Kasumi-1 (cell line): ENCODE measurements at places on chromosomes 12 and 14.

GRCh38 chr14:60651086-60651795 lies 2.0 kb upstream of the SIX1 start:
- no peak for DNase-seq

DNA sequence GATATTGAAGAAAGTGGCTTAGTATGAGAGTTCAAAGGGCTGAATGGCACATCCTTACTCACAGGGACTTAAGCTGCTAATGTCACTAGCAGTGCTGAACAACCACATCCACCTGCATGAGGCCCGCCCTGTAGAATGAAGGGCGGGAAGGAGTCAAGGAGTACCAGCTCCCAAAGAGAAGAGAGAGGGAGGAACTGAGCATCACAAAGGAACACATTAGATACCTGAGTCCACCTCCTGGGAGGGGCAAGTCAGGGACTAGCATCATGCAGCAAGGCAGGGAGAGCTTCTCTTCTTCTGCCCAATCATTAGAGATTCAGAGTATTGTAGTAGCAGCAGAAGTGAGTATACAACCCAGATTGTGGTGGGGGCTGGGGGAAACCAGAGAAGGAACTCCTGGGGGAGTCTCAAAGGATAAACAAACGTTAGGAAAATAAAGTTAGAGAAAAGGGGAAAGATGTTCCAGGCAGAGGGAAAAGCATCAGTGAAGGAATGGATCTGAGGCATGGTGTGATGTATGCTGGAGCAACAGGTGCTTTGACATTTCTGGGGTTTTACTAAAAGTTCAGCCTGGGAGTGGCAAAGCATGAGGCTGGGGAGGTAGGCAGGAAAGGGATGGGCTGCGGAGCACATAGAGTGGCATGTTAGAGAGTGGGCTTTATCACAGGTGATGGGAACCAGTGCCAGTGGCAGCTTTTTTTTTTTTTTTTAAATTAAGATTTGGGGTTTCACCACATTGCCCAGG lies 21.0 kb upstream of the GRIP1 start:
- DNase-seq: no peak

- DNase-seq: no peak
Measured at GRCh38 chr14:55450987-55451386, 10.6 kb upstream of the TBPL2 start.

GRCh38 chr14:22386924-22387775 lies 201.9 kb downstream of the DAD1 start:
- peak; percentile 84 for DNase-seq

DNA sequence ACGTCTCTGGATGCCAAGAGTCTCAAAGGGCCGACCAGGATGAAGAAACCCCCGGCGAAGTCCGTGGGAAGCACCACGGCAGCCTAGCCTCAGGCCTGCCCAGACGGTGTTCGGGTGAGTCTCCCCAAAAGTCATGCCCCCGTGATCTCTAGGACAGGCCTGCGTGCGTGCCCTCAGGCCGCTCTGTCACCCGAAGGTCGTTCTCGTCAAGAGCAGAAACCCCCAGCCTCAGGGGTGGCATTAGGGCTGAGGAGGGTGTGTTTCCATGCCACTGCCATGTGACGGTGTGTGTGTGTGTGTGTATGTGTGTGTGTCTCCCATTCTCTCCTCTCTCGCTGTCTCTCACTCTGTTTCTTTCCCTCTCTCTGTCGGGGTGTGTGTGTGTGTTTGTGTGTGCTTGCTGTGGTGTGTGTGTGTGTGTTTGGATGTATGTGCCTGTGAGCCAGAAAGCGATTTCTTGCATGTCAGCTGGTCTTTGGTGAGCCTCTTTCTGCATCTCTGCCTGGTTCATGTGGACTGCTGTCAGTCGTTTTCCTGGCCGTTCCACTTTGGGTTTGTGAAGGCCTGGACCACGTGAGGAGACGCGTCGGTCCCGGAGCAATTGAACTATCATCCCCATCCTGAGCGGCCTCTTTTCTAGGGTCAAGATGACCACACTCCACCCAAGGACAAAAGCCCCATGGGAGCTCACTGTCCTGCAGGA lies 772.5 kb upstream of the ALG10B start:
- DNase-seq: no peak

- no peak for DNase-seq
Measured at GRCh38 chr12:116813271-116814041, 67.8 kb downstream of the HRK start.

- peak; percentile 94 for DNase-seq
Measured at GRCh38 chr12:108731866-108732461, 646 bp upstream of the CORO1C start.

GRCh38 chr12:105469701-105470100 lies 139.2 kb downstream of the C12orf75 start:
- DNase-seq: no peak

- no peak for DNase-seq
Measured at GRCh38 chr12:95976416-95976832, 19.7 kb downstream of the HAL start.

GRCh38 chr12:67354322-67354721 lies 85.2 kb downstream of the CAND1 start:
- DNase-seq: no peak

DNA sequence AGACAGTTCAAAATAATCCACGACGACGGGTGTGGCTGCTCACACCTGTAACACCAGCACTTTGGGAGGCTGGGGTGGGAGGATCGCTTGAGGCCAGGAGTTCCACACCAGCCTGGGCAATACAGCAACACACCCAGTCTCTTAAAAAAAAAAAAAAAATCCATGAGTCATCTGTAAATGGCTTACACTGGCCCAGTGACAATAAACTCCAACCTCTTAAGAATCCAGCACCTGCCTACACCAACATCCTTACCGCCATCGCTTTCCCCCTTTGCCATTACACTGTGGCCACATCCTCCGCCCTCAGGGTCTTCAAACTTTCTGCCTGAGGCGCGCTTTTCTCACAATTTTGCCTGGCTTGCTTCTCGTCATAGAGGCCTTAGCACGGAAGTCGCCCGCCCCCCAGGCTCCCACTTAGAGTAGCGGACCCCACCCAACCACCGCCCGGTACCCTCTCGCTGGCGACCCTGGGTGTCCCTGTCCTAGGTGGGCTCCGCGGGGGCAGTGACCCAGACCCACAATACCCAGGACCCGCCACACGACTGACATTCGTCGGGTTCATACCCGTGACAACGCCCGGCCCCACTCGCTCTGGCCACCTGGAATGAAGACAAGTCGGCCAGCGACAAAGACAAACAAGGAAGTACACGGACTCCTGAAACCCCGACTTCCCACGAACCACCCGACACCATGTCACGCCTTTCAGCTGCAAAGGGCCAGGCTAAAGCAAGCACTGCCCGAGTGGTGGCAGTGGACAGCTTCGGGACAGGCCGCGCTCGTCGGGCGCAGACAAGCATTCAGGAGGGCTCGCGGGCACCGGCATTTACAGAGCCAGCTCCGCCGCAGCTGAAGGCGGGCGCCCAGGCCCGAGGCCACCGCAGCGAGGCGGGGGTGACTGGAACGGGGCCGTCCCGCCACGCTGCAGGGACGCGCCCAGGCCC lies 636 bp downstream of the GOLGA3 start:
- DNase-seq: peak; percentile 9

DNA sequence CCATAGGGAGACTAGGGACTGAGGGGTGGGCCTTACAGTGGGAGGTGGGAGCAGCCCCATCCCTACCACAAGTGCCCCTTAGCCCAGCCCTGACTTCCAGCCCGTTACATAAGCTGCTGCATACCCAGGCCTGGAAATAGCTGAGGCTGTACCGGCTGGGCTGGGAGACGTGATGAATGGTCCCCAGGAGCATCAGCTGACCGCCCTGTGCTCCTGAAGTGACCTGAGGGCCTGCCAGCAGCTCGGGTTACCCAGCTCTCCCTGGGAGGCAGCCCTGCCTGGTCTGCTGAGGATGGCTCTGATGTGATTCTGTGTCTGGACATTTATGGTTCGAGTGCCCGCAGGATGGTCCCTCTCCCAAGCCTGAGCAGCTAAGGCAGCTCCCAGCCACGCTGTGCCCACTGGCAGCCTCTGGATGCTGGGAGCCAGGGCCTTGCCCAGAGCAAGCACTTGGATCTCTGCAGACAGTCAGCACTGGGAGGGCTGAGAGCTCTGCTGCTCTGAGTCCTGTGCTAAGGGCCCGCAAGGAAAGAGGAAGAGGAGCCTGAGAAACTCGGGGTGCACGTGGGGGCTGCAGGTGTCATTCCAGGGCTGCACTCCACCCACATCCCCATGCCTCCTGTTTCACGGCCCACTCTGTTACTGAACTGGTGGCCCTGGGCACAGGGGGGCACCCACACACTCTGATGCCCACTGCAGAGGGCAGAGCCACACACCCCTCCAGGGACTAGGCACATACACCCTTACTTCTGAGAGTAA lies 20.5 kb downstream of the TAMALIN start:
- no peak for DNase-seq

DNA sequence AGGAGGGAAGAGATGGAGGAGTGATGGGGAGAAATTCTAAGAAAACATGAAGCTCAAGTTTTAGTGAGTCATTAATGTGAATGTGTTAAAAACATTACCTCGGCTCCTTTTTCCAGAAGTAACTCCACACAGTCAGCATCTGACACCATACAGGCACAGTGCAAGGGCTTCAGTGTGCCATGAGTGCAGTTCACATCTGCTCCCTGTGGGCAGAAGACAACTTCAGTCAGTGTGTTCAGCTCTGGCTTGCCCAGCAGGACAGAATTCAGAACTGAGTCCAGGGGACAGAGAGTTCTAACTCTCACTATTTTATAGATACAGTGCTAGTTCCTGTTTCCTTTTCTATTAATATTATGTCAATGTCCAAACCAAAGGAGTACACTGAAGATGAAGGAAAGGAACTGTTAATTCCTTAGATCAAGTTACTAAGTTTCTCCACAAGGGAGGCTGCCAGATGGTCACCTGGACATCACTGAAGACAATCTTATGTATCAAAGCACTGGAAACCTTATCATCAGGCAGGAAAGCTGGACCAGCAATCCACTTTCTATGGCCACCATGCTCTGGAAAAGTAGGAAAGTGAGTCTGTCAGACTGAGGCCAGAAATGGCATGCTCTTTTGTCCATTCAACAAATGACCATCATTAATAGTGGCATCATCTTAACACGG lies 6.1 kb downstream of the ASB8 start:
- no peak for DNase-seq

GRCh38 chr12:48631071-48631470 lies 51.0 kb downstream of the KANSL2 start:
- DNase-seq: no peak

DNA sequence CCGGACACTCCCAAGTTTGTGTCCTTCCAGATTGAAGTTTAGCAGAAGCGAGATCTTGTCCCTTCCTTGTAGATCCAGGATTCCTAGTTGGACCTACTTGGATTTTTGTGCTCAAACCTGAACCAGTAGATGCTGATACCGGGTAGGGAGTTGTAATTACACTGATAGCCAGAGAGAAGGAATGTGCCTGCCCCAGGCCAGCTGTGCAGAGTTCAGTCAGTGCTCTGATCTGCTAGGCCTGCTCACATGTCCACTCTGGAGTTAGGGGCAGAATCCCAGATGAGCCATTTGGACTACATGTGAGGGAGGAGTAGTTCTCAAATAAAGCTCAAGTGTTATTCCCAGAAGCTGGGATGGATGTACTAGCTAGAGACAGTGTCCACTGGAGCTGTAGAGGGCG lies 65.7 kb downstream of the PRKCH start:
- no peak for DNase-seq

DNA sequence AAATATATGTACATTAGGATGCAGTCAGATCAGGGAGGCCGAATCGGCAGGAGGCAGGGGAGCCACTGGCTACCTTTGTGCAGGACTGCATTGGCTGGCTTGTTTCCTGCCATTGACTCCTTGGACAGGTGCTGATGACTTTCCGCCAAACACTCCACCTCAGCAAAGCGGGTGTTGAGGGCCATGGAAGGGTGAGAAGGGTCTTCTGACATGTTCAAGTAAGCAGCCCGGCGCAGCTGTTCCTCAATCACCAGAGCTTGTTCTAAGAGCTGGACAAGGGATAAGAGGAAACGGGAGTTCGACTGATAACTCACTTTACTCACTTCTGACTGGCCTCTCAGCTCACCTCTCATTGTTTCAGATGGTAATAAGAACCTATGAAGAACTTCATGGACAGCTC lies 4.9 kb upstream of the NOP2 start:
- DNase-seq: no peak

- DNase-seq: no peak
Measured at GRCh38 chr12:2233034-2233433, 180.2 kb downstream of the CACNA1C start.

DNA sequence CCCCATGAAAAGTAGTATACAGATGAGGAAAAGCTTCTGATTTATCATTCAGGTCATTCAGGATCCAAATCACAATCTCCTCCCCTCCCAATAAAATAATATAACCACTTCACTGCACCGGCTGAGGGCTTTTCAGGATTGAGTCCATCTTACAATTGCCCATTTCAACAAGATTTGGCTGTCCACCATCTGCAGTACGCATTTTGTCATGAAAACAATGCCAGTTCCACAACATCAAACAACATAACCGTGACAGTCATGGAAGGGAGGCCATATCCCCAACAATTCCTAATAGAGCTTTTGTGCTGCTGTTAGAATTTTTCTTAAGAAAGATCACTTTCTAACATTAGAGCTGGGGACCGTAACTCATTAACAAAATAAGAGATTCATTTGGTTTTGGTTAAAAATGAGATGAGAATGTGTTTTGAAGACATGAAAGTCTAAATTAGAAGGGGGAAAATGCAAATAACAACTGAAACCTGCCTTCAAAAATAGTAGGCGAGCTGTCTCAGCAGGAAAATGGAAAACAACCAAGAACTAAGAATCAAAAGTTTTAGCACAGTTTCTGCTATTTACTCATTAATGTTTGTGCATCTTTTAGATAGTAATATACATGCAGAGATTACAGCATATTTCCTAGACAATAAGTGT lies 38.3 kb upstream of the TMTC2 start:
- no peak for DNase-seq

DNA sequence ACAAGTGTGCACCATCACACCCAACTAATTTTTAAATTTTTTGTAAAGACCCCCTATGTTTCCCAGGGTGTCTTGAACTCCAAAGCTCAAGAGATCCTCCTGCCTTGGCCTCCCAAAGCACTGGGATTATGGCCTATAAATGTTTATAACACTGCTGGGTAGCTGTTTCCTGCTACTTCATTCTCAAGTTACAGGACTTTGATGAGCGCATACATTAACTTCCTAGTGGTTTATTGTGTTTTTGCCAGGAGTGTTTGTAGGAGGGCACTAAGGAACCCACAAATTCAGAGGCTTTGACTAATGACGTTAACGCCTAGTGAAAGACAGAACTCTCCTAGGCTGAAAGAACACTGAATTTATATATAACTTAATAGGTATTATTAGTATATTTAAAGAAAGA lies 15.2 kb upstream of the NAA30 start:
- DNase-seq: no peak

DNA sequence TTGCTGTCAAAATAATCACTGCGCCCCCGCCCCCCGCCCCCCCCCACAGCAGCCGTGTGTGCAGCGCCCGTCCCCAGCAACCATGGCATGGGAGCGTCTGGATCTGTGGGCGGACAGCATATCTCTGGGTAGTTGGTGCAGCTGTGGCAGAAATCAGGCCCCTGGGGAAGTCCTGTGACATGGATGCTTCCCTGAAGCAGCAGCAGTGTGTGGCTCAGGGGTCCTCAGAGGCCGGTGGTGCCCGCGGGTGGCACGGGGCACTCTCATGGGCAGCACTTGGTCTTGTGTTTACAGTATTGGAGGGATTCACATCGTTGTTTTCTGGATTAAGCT lies 19.2 kb downstream of the XRCC3 start:
- no peak for DNase-seq
